AG10803 (cell line): ENCODE measurements at places on chromosomes 7 and 10.

- no peak for DNase-seq
Measured at GRCh38 chr10:79346388-79347225, 662 bp upstream of the PPIF start.

DNA sequence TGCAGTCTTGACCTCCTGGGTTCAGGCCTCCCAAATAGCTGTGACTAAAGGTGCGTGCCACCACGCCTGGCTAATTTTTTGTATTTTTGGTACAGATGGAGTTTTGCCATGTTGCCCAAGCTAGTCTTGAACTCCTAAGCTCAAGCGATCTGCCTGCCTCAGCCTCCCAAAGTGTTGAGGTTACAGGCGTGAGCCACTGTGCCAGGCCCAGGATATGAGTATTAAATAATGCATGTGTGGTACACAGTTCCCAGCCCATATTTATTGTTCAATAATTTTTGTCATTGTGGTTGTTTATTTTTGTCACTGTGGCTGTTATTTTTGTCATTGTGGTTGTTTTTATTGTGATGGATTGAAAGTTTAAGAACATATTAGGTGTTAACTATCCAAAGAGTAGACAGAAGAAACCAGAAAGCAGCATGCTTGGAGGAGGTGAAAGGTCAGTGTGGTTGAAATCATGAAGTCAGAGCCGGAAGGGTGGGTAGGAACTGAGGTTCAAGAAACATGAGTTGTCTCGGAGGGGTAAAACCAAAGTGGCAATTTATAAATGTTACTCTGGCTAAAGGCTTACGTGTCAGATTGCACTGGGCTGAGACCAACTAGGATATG lies 45.0 kb downstream of the MRC1 start:
- DNase-seq: no peak

DNA sequence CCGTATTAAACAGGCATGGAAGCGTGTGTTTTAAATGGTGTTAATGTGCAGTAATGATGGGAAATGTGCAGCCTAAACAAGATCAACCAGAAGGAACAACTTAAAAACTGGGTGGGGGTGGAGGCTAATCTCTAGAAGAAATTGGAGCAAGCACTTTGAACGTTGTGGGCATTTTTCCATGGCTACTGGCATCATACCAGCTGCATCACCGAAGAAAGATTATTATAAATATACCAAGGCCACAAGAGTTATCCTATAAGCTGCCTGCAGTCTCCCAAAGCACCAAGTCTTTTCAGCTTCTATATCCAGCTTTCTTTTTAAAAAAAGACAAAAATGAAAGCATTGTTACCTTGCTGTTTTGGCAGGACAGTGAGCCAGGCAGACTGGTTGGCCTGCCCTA lies 79.9 kb downstream of the FGFR2 start:
- no peak for DNase-seq

GRCh38 chr7:158365267-158365666 lies 222.4 kb downstream of the PTPRN2 start:
- no peak for DNase-seq

- DNase-seq: no peak
Measured at GRCh38 chr7:5222841-5223411, 32.9 kb downstream of the WIPI2 start.

- DNase-seq: no peak
Measured at GRCh38 chr7:157514746-157515145, 177.9 kb downstream of the DNAJB6 start.

GRCh38 chr7:76304888-76305375 lies 2.5 kb downstream of the HSPB1 start:
- DNase-seq: no peak

DNA sequence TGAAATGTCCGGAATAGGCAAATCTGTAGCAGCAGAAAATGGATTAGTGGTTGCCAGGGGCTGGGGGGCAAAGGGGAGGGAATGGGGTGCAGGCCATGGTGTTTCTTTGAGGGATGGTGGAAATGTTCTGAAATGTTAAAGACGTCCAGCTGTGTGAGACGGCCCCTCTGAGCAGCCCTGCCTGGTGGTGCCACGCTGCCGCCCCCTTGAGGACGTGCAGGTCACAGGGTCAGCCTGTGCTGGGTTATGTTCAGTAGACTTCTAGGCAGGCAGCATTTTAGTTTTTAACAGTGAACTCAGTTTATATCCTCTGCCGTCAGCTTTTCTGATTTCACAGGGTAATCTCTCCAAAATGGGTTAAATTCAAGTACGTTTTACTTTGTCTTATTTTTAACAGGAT lies 9.4 kb downstream of the NUB1 start:
- no peak for DNase-seq

DNA sequence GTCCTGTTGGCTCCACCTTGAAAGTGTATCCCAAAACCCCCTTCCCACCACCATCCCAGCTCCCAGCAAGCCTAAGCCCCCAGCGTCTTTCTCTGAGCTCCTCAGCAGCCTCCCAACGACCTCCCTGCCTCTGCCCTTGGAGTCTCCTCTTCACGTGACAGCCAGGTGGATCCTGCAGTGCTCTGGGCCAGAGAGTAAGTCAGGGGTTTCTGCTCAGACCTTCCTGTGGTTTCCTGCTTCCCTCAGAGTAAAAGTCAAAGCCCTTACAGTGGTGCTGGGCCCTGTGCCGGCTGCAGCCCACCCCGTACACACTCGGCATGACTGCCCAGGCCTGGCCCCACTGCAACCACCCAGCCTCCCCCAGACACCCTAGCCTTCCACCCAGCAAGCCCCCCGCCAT lies 51.9 kb downstream of the OAT start:
- no peak for DNase-seq

DNA sequence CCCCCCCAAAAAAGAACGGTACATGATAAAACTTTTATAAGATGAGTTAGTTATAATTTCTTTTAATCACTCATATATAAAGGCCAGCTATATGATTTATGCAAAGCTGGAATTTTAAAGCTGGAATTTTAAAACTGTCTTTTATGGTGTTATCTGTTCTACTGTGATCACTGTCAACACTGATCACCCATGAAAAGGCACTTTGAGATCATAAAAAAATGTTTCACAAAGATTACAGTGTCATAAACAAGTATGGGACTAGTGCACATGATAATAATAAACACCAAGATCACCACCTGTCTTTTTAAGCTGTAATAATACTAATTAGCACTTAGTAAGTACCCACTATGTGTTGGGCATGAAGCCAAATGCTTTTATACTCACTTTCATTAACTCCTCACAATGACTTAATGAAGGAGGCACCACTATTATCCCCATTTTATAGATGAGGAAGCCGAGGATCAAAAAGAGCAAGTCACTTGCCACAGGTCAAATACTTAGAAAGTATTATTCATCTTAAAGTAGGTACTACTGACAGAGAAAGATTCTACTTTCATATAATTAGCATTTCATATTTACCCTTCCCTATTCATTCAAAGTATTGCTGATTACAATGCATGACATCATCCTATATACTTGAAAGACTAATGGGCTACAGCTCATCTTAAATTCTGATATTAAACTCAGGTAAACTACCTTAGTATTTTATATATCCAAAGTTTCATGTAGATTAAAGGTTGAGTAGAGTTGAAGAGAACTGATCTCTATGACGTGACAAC lies 8.3 kb upstream of the RHOBTB1 start:
- no peak for DNase-seq

DNA sequence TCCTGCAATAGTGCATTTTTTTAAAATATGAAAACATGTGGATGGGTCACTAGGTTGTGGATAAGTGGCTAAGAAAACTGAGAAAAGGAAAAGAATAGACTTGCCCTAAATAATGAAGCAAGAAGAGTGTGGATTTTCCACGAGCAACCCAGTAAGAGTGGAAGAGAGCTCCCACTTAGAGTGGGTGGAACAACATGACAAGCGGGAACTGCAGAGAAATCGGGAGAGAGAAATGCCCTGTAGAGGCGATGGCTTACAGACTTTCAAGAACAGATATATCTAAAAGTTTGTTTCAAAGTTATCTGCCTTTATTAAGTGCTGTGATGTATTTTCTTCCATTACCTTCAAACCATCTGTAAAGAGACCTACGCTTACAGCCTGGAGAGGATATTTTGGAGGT lies 26.1 kb upstream of the NRG3 start:
- DNase-seq: no peak

DNA sequence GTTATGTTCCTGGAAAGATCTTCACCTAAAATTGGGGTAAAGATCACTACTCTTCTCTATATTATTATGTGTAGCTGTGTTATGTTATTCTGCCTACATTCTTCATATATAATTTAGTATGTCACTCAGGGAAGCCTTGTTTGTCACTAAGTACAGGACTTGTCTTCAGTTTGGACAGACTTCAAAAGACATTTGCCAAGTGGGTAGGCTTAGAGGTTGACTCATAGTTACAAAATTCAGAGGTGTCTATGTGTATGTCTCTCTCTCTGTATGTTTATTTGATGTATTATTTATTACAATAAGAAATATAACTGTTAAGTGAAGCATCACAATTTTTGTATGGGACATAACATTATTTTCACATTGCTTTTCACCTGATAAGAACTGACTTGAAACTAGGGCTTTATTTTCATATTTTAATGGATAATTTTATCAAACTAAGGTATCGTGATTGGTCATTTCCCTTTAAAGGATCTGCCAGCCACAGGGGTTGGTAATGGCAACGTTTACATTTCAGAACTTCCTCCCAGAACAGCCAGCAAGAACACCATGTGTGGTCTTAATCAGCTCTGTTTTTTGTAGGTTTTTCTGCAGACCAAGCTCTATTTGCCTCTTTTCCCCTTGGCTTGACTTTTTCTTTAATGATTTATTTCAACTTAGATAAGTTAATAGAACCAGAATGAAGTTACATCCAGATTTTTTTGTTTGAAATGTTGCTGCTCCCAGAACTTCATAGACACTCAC lies 262.1 kb upstream of the CACNA2D1 start:
- no peak for DNase-seq
